ENCODE measurements at places on chromosomes 5 and 9.

DNA sequence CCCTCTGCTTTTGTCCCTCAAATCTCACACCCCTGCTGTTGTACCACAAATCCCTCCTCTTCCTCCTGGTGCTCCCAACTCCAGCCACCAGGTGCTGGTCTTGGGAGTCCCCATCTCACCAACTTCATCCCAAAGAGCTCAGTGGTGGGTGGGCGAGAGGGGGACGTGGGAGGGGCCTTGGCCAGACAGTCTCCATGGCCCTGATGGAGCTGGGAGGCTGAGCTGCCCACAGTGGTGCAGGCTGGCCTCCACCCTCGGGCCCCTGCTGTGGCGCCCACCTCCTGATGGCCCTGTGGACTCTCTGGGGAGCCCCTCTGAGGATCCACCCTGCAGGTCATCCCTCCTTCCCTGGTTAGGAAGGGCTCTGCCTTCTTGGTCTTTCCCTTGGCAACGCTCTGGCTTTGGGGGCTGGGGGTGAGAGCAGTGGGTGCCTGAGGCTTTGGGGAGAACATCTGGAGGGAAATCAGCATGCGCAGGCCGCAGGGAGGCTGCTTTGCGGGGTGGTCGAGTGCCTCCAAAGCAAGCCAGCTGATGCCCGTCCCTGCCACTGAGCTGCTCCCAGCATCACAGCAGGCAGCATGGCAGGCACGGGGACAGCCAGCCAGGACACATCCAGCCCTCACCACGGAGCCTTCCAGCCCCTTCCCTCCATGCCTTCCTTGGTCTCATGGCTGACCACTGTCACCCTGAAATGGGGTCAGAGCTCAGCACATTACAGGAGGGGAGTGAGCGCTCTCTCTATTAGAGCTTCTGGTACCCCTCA lies 7.6 kb upstream of the FAM163B start:
- DNase-seq, result no peak

GRCh38 chr9:84002344-84002743 lies 21.7 kb downstream of the RMI1 start:
- DNase-seq, result peak; percentile 13

DNA sequence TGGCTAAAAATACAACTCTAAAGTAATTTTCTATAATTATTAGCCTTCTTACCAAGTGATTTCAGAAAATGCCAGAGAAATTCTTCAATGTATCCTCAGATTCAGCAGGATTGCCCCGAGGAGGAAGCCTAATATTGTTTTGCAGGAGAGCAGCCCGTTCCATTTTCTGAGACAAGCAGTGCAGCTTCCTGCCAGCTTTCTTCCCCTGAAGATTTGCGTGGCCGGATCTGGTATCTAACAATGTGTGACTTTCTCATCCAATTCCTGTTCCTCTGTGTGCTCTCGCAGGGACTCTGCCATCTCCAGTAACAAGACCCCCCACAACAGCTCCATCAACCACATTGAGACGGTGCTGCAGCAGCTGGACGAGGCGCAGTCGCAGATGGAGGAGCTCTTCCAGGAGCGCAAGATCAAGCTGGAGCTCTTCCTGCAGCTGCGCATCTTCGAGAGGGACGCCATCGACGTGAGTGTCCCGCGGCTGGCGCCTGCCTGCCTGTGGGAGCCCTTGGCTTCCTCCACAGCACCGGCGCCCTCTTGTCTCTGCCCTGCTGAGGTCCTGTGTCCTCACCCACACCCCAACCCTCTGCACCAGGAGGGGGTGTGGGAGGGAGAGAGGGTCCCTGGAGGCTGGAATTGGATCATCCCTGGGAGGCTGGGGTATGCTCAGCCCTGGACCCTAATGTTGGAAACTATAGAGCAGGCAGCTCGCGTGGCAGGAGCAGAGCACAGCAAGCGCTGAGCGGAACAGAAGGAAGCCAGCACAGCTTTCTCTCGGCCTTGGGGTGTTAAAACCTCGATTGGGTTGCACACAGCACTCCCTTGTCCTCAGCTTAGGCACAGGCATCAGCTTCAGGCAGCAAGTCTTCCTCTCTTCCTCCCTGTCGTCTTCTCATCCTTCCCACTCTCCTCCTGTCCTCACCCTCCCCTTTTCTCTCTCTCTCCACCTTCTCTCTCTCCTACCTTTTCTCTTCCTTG lies 216.2 kb downstream of the TRIO start:
- DNase-seq, result no peak

GRCh38 chr5:73974871-73975360 lies 348.9 kb downstream of the ARHGEF28 start:
- no peak for DNase-seq

DNA sequence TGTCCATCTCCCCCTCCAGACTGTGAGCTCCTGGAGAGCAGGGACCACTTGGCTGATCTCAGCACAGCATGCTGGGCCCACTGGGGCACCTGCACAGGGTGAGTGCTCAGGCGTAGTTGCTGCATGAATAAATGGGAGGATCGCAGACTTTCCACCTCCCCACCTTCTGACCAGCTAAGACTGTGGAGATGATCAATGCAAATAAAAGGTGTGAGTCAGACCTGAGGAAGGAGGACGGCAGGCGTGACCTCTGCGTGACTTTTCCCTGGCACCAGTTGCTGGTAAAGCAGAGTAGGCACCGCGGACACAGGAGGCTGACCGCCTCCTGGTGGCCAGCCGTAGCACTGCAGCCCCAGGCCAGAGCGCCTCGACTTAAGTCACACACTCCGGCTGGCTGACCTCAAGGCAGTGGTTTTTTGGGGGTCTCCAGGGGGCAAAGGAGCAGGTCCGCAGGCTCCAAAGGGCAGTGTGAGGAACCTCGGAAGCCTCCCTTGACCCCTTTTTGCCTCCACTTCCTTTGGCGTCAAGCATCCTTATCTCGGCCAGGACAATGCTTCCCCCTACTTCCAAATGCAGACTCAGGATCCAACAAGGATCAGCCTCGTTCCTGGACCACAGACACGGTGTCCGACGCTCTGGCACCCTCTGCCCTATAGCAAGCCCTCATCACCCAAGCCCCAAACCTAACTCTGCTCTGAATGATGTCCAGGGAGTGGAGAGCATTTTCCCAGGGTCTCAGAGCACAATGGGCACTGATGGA lies 12.7 kb upstream of the TDRD7 start:
- DNase-seq, result peak; percentile 76

All from GM20000 (cell line).